ENCODE measurements at places on chromosomes 7 and 10. TPM values are rescaled to one million over a fixed set of nuclear protein-coding genes. Genes with fewer than 3 reads are reported as not detected.

- no peak for DNase-seq
- no peaks in the 10 kb centered on the region for H3K4me1 ChIP-seq
- no peaks in the 10 kb centered on the region for H3K27me3 ChIP-seq
- H3K36me3 ChIP-seq: no peaks in the 10 kb centered on the region
- H3K27ac ChIP-seq: no peak overlapping the region
- H3K4me3 ChIP-seq: no peak overlapping the region
Measured at GRCh38 chr7:134691546-134692343, 45.1 kb downstream of the BPGM start.

DNA sequence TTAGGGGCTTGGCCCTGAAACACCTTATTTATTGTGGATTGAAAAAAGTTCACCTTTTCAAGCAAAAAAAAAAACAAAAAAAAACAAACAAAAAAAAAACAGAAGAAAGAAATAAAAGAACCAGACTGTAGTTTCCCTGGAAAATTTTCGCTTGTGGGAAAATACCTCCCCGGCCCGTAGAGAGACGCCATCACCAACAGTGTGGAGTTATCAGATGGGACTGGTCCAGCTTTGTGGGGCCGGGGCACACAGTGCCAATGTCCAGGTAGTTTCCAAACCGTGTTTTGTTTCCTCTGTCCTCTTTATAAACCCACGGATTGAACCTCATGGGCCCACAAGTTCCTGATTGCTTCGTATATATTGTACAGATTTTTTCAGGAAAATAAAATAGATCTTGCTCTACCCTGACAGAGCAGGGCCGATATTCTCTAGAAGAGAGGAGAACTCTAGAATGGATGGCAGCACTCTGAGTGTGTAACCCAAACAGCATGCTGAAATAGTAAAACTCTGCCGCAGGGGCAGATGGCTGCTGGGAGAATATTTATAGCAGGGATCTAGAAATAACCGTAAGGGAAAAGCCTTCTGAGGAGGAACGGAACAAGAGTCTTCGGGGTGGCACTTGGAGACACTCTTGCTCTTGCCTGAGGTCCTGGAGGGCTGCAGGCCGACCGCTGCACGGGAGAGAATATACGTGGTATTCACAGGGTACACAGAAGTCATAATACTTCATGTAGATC, 241.0 kb downstream of the FRMD4A start:
- no peaks in the 10 kb centered on the region for H3K36me3 ChIP-seq
- no peak overlapping the region for H3K27ac ChIP-seq
- no peaks in the 10 kb centered on the region for H3K4me1 ChIP-seq

DNA sequence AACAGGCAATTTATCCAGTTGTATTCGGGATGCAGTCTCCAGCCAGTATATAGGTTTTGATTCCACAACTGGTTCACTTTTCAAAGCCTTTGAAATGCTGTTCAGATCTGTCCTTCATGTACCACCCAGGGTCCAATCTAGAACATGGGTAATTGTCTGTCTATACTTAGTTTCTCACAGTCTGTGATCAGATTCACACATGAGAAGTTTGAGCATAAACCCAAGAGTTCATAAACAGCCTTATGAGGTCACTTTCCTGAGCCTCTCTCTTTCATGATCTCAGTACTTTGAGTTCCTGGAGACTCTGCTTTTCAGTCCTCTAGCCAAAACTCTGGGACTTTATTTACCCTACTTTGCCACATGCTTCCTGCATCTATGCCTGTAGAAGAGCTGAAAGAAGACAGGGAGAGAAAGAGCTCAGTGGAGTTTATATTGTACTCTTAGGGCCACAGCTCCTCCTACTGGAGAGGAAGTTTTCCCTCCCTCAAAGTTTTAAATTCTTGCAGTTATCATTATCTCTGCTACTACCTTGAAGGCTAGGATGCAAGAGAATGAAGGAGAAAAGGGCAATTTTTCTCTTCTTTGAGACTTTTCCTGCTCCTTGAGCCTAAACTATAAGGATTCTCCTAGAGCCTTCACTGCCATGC, 172.0 kb downstream of the ZEB1 start:
- no peaks in the 10 kb centered on the region for H3K4me1 ChIP-seq
- no peak overlapping the region for H3K4me3 ChIP-seq

DNA sequence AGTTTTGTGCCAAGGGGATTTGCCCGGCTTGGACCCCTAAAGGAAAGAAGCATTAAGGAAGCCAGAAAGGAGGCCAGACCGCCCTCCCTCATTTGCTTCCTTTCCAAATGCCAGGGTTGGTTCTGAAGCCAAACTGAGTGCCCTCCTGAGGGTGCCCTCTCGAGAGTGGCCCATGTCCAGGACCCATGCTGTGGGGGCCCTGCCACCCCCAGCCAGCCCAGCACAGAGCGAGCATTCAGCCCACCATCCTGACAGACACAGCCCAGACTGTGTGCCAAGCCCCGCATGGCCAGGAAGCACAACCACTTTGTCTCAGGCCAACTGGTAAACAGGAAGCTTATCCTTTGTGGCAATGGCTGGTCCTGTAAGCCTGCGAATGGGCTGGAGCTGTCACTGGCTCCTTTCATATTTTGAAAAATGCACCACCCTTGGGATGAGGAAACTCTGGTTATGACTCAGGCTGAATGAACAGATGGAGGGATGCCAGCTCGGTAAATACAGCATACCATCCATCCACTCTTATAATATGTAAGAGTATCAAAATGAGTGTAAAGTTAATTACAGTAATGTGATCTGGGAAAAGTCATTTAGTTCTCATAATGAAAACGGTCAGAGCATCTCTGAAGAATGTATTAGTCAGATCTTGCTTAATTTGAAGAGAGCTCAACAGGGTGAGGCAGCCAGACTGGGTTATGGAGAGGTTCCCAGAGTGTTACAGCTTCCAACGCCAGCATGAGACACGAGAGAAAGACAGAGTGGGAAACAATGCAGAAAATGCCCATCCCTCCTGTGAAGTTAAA, 65.0 kb downstream of the STK17A start:
- peaks cover 54% of the 10 kb centered on the region for H3K4me1 ChIP-seq
- H3K36me3 ChIP-seq: no peaks in the 10 kb centered on the region
- H3K4me3 ChIP-seq: no peak overlapping the region
- DNase-seq: peak; percentile 88
- H3K27ac ChIP-seq: peak overlapping the region; percentile 64
- H3K27me3 ChIP-seq: no peaks in the 10 kb centered on the region

Gene ZDHHC16
- total RNA-seq: 58.7 TPM

DNA sequence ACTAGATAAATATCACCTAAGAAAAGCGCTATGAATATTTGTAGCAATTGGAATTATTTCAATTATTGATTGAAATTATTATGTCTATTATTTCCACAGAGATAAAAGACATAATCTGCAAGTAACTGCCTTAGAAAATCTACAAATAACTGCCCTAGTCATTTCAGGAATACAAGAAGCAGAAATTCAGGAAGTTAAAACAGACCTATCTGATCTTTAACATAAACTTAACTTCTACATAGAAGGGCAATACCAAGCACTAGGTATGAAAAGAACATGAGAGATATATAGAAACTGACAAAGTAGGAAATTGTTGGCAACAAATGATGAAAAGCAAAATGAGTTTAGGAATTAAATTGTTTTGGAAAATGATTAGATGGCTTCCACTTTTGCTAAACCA, 31.8 kb upstream of the AKR1B10 start:
- H3K27ac ChIP-seq: no peak overlapping the region
- H3K27me3 ChIP-seq: no peaks in the 10 kb centered on the region
- H3K4me3 ChIP-seq: no peak overlapping the region

DNA sequence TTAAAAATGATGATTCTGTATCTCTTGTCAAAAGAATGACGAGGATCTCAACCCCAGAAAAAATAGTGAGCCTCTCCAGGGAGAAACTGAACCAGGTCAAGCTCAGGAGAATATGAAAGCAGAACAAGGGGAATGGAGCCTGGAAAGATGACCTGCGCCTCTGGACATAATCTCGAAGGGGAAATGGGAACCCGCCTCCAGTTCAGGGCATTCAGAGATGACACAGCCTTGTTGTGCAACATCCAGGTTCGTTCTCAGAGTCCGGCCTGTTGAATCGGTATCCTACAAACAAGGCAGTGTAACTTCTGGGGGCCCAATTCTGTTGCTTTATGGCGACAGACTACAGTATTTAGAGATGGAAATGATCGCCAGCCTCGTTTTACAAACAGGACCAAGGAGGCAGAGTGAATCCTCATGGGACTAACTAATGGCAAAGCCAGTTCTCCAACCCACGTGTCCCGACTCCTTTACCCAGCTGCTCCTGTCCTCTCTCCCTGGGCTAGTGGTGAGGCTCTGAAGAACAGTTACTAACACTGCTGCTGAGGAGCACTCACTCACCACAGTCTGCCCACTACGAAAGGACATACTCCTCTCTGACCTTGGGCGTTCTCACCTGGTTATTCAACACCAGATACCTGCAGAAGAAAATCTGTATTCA, 67.6 kb downstream of the JAZF1 start:
- DNase-seq: no peak
- H3K4me3 ChIP-seq: no peak overlapping the region
- H3K36me3 ChIP-seq: no peaks in the 10 kb centered on the region

GRCh38 chr10:90958781-90959180, 37.9 kb upstream of the ANKRD1 start:
- H3K4me1 ChIP-seq: no peaks in the 10 kb centered on the region
- H3K27ac ChIP-seq: no peak overlapping the region
- H3K27me3 ChIP-seq: no peaks in the 10 kb centered on the region
- DNase-seq: no peak
- no peaks in the 10 kb centered on the region for H3K36me3 ChIP-seq

DNA sequence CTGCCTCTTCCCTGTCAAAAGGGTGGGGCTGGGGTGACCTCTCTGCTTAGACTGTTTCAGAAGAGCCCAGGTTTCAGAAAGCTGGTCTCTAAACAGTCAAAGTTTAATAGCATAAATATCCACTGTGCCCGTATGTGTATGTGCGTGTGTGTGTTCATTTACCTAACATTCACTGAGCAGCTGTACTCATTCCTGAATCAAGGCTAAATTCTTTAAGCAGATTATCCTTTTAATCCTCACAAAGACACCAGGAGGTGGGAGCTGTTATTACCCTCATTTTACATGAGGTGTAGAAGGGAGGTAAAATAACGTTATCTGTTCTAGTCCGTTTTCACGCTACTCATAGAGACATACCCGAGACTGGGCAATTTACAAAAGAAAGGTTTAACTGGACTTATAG, 72.2 kb downstream of the RSU1 start:
- no peak overlapping the region for H3K4me3 ChIP-seq
- no peaks in the 10 kb centered on the region for H3K4me1 ChIP-seq
- no peak for DNase-seq
- H3K36me3 ChIP-seq: no peaks in the 10 kb centered on the region

Gene SLC18A2
- 0.32 TPM for total RNA-seq

DNA sequence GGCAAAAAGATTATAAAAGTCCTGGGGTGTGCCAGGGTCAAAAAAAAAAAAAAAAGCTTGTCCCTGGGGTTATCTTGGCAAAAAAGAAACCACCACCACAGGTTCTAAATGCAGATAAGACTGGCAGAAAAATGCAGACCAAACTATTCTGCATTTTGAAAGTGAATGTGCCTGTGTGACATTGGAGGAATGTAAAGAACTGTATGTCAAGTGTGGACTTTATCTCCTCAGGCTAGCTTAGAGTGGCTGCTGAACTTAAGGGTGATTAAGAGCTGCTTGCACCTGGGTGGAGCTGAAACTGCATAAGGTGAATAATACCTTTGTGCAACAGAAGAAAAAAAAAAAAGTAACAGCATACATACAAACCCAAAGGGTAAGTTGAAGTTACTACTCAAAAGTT, 1.3 kb upstream of the NAPEPLD start:
- H3K4me3 ChIP-seq: no peak overlapping the region
- H3K4me1 ChIP-seq: peaks cover 24% of the 10 kb centered on the region
- no peaks in the 10 kb centered on the region for H3K27me3 ChIP-seq
- DNase-seq: no peak
- H3K36me3 ChIP-seq: no peaks in the 10 kb centered on the region

Gene PDE6C
- total RNA-seq: not detected

GRCh38 chr10:46283580-46284285, 3.1 kb upstream of the ANTXRL start:
- peak overlapping the region; percentile 84 for H3K4me3 ChIP-seq
- H3K4me1 ChIP-seq: peaks cover 14% of the 10 kb centered on the region
- H3K27ac ChIP-seq: no peak overlapping the region
- no peaks in the 10 kb centered on the region for H3K36me3 ChIP-seq
- no peak for DNase-seq

- no peak for DNase-seq
- H3K4me3 ChIP-seq: no peak overlapping the region
Measured at GRCh38 chr7:45563941-45564461, 10.2 kb upstream of the ADCY1 start.

DNA sequence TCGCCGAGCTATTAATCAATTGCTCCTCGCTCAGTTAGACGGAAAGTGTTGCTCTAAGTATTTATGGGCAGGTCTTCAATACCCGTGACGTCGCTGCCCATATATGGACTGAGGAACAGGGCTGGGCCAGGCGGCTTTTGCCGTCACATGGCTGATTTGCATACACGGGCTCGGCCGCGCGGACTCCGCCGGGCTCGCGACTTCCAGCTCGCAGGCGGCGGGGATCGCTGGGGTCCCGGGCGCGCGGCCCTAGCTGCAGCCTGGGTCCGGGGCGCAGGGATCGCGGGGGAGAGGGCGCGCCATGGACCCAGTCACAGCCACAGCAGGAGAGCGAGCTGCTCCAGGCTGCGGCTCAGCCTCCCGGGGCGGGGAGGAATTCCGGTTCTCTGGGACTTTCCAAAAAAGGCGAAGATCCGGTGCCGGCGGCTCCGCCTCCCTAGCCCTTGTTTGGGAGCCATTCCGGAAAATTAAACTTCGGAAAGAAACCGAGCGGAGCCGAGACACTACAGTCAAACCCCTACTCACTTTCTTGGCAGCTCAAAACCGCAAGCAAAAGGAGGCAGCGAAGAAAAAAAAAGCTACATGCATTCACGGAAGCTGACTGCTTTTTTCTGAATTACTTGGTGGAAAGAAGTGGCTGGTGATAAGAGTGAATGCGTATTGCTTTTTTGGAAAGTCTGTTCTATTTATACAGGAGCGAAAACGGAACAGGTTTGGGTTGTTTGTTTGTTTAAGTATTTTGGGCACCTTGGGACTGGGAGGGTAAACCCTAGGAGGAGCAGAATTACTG, at the start of gene EGR2:
Gene EGR2, minus strand, starts transcription at position 36 of the 790 bp plus-strand sequence. CDS start 337 bp downstream, outside the sequence.
- H3K27me3 ChIP-seq: peaks cover 28% of the 10 kb centered on the region
- H3K4me1 ChIP-seq: peaks cover 32% of the 10 kb centered on the region
- peak within 1 kb of the TSS; percentile 59 for H3K4me3 ChIP-seq
- no peaks in the 10 kb centered on the region for H3K36me3 ChIP-seq

DNA sequence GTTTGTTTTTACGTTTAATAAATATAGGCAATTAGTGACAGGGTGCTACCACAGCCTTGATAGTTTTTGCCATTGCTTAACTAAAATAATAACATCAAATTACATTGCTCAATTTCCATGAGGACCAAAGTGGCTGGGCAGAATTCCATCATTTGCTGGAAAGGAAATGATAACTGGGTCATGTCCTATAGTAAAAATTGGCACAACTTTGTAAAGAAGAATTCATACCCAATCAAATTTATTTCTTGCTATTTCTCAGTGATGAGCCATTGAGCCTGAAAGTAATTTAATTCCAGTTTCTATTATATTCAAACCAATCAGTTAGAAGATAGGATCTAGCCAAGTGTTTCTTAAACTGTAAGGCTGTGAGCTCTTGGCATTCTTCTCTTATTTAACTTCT, 102.2 kb upstream of the CTTNBP2 start:
- DNase-seq: no peak
- H3K4me1 ChIP-seq: no peaks in the 10 kb centered on the region
- no peak overlapping the region for H3K4me3 ChIP-seq
- H3K27ac ChIP-seq: no peak overlapping the region
- no peaks in the 10 kb centered on the region for H3K36me3 ChIP-seq

GRCh38 chr10:83543691-83544462, 595.4 kb upstream of the GHITM start:
- DNase-seq: no peak
- H3K4me1 ChIP-seq: no peaks in the 10 kb centered on the region
- H3K36me3 ChIP-seq: no peaks in the 10 kb centered on the region
- H3K4me3 ChIP-seq: no peak overlapping the region
- no peak overlapping the region for H3K27ac ChIP-seq

Gene SCART1
- 5.5 TPM for total RNA-seq
